ENCODE measurements at places on chromosomes 11 and 22.

DNA sequence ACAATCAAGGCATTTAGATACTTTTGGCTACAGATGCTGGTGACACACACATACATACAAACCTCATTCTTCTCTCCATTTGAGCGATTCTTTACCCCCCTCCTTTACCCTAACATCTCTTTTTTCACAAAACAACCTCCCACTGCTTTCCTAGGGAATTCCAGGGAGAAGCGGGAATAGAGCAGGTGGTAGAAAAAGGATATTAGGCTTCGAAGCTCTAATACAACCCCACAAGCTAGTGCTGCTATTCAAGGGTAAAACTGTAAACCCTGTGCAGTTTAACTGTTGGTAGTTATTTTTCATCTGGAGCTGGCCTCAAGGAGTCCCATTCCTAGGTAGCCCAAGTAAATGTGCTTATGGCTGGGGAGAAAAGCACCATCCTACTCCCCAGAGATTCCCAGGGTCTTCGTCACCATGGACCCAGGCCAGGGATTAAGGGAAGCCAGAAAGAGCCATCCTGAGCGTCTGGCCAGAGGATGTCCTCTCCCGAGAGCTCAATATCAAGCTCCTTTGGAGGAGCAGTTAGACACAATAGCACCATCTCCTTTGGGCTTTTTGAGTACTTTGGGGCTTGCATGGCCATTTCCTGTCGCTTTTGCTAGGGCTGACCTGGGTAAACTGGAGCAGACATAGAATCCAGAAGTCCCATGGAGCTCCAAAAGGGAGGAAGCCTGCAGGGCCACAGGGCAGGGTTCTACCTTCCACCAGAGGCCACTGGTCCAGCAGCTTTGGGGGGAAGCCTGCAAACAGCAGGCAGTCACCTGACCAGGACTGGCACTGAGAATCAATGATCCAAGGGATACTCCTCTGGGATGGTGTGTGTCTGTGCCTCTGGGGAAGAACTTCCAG, 3.1 kb downstream of the MAML2 start:
- no peak for DNase-seq

GRCh38 chr11:21343204-21343603, 673.8 kb downstream of the NELL1 start:
- DNase-seq: no peak

DNA sequence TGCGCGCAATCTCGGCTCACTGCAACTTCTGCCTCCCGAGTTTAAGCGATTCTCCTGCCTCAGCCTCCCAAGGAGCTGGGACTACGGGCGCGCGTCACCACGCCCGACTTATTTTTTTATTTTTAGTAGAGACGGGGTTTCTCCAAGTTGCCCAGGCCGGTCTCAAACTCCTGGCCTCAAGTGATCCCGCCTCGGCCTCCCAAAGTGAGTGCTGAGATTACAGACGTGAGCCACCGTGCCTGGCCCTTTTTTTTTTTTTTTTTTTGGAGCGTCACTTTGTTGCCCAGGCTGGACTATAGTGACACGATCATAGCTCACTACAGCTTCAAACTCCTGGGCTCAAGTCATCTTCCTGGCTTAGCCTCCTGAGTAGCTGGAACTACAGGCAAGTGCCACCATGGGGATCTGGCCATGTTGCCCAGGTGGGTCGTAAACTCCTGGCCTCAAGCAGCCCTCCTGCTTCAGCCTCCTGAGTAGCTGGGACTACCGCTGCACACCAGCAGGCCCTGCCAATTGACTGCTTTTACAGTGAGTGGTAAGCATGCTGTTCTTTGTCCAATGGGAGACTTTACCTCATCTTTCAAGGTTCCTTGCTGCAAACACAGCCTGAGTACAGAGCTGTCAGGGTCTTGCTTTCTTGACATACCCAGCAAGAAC, 600 bp upstream of the CENPM start:
- no peak for DNase-seq

DNA sequence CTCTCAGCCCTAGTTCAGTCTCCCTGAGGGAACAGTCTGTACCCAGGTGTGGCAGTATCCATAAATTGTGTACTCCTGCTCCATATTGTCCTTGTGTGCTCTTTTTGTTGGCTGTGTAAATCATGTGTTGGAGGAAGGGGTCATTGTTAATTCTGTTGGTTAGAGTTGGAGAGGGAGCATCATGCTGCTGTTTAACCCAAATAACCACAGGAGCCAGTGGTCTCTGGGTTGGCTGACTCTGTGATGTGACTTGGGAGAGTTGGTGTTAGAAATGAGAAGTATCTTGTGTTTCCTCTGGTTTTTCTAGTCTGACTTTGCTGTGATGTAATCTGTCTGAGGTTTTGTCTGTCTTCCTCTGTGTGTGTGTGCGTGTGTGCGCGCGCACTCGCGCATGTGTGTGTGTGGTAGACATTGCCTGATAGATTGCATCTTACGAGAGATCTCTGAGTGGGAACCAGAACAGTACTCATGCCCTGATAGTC, 30.5 kb downstream of the CTNND1 start:
- peak; percentile 50 for DNase-seq

- no peak for DNase-seq
These were observed 2.0 kb downstream of the HEPN1 start for GRCh38 chr11:124920870-124921609.

DNA sequence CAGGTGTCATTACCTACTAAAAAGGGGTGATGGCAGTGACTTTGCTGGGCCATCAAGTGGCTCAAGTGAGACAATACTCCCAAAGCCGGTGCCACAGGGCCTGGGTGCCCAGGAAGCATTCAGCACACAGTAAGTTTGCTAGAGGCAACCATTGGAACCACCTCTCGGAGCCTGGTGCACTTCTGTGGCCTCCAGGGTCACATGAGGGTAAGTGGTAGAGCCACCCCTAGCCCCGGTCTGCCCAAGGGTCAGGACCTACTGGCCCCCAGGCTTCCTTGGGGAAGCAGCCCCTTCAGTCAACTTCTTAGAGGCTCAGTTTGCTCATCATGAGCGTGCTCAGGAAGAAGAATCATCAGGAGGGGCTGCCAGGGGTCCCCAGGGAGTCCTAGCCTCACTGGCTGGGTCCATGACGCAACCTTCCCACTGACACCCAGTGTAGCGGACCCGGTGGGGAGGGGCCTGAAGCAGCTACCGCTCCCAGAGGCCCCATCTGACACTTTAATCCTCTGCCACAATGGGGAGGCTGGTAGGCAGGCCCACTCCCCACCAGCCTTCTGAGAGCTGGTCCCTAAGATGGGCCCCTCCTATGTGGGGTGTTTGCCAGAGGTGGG, 17.5 kb upstream of the RASL10A start:
- DNase-seq: no peak

Measured in gastrocnemius medialis (tissue), 4 donors.